Activated CD4-positive, alpha-beta T cell treated with anti-CD3 and anti-CD28 coated beads, Interleukin-10, Interleukin-2, amounts not matched to agents 100 ng/mL and 50 ng/mL, durations not matched to agents 16 hours and 8 hours (primary cell): ENCODE measurements at places on chromosomes 5 and 9.

DNA sequence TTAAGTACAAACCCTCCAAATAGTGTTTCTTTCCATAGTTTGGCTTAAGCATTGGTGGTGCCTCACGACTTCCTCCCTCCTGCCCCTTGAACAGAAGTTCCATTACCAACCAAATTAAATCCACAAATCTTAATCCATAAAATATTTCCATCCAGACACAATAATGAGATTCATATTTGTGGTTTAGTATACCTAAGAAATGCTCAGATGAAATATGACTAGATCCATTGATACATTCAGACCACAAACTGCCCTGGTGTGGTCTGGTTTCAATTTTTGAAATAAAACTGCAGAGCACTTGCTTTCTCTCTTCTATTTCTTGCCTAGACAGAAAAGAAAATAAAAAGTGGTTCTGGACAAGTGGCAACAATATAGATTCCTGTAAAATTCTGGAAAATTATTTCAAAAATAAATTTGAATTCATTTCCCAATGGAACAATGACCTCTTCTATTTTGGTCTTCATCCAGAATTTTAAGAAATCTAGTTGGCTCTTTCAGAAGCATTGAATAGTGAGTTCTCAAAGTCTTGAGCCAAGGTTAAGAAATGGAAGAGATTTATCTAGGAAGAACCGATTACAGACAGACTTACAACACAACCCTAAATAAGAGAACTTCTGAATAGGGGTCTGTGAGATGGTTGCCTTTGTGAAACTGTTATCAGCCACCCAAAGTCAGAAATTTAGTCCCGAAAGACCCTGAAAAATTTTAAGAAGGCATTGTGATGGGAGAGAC lies 14.0 kb downstream of the TNC start:
- DNase-seq = no peak

DNA sequence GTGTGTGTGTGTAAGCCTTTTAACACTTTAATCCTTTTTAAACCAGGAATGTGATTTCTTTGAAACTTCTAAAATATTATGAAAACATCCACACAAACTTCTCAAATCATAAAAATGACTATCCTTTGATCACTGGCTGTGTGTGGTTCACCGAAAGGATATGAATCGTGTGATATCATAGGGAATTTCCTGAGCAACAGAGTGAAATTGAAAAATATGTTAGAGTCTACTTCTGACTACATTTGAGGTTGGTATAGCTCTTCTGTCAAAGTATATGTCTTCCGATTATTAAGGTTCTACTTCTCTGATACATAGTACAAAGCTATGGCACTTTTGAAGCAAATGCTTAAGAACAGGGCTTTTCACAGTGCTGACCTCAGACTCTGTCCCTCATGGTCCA lies 40.3 kb downstream of the RGMB start:
- DNase-seq = peak; percentile 7

GRCh38 chr9:33135470-33135958 lies 31.6 kb downstream of the B4GALT1 start:
- DNase-seq = no peak

- no peak for DNase-seq
These were observed 85.2 kb upstream of the HTR4 start for GRCh38 chr5:148739524-148739923.

DNA sequence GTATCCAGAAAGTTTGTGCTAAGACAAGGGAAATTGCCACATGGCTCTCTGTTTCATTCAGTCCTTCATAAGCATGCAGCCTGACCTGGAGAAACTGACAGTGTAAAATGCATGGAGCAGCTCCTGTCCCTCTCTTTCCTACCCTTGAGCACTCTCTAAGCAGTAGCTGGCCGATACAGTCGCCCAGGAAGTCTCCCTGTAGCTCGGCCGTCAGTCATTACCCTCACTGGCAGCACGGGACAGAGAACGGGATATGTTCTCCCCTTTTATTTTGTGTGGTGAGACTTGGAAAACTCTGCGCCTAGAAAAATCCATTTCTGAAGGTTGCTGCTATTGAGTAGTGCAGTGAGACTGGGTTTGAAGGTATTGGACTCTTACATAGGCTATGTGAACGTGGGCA lies 56.8 kb upstream of the KCNMB1 start:
- no peak for DNase-seq

- DNase-seq = no peak
These were observed 352.5 kb upstream of the NUDT12 start for GRCh38 chr5:103915081-103915480.

DNA sequence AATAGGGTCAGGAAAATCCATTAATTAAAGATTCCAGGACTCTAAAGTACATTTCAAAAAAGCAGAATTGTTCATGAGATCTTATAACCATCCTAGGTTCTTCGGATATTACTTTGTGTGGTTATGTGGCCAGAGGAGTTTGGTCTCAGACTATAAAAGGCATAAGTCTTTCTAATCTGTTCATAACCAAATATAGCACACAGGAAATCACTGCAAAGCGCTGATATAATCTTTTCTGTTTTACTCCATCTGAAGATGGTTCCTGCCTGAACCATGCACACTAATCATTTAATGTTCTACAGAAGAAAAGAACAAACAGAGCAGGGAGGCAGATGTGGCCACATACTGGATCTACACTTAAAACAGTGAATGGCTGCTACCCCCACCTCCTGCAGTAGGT lies 182.8 kb downstream of the SEMA5A start:
- peak; percentile 23 for DNase-seq

DNA sequence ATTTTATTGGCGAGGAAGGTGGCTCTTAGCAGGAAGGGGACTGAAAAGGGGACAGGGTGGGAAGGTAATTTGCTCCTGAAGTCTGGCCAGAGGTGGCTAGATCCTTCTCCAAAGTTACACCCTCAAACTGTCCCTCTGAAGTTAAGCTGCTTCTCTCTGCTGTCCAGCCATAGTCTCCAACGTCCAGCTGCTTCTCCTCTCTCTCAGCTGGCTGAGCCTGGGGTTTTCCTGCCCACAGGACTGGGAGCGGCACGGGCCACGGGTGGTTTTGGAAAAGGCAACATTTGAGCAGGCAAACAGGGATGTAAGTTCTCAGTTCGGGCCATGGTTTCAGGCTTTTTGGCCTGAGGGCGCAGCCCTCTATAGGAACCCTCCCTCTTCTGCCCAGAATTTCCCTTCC lies 128.3 kb downstream of the YIPF5 start:
- DNase-seq = no peak

- no peak for DNase-seq
These were observed 96.1 kb downstream of the MRPL36 start for GRCh38 chr5:1703352-1704050.

DNA sequence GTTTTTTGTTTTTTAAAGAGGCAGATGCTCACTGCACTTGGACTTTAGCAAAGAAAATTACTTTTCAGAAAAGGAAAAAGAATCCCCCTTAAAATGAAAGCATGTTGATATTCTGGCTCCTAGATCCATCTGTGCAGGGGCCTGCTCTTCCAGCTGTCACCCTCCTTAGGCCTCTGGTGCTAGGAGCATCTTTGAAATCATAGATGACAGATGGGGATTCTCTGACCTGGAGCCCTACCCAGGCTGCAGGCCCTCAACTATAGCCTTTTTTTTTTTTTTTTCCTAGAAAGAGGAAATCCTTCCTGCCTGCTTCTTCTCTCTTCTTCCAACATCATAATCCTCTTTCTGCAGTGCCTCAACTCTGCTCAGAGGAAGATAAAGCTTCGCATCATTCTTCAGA lies 16.3 kb upstream of the DCP2 start:
- DNase-seq = no peak

DNA sequence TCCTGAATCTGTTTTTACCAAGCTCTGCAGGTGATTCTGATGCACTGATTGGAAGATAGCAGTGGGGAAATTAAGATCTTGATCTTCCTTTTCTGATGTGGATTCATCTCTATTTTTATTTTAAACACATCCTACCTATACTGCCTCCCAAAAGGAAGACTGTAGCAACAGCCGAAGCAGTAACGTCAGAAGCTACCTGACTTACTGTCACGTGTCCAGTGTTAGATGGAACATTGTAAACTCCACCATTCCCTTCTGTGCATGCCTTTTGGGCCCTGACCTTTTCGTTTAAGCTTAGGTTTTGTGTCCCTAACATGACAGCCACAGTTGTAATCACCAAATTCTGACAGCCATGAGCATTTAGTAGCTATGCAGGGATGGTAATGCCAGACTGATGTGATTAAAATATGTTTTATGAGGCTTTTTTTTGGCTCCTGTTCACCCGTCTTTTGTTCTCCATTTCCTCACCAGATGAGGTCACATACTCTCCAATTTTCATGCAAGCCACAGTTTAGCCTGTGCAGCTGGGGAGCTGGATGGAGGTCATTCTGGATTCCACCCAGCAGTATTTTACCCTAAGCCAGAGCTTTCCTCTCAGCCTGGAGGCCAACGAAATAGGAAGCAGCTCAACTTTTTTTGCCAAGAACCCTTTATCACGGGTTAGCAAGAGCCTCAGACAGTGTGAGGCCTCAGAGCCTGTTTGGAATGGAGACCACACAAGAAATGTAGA lies 15.6 kb upstream of the FOXD1 start:
- no peak for DNase-seq

- no peak for DNase-seq
These were observed 181.8 kb upstream of the ELL2 start for GRCh38 chr5:96143450-96143849.

DNA sequence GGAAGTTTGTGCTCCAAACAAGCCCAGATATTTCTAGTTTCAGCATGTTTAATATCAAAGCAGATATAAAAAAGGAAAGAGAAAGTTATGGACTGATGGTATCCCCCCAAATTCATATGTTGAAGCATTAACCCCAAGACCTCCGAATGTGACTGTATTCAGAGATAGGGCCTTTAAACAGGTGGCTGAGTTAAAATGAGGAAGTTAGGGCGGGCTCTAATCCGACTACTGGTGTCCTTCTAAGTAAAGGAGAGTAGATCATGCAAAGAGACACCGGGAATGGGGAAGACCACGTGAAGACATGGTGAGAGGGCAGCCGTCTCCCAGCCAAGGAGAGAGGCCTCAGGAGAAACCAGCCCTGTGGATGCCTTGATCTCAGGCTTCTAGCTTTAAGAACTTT lies 324.1 kb upstream of the KIF2A start:
- DNase-seq = no peak

GRCh38 chr5:158430166-158430797 lies 571.3 kb upstream of the CLINT1 start:
- DNase-seq = no peak

GRCh38 chr5:145260670-145261069 lies 574.5 kb downstream of the PRELID2 start:
- DNase-seq = no peak

DNA sequence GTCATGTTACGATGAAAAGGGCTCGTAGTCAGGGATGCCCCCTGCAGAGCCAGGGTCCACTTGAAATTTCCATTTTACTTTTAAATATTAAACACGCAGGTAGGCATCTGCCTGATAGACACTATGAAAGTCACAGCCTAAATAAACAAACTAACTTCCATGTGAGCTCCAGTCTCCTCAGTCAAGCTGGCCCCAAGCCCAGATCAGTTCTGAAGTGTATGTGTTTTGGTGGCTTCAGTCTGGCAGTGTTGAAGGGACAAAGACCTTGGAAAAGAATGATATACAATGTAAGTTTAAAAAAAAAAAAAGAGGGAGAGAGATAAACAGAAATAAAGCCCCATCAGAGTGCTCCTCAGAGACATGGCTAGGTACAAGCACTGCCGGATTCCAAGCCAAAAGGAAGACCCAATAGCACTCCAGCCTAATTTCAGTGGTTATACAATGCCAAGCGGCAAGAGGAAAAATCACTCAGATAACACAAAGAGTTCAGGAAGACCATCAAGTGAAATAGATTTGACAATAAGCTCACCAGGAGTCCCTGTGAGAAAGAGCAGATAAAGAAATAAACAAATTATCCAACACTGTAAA lies 181.0 kb downstream of the BNC2 start:
- no peak for DNase-seq

- DNase-seq = no peak
These were observed 446.9 kb upstream of the GRIN3A start for GRCh38 chr9:102185371-102185770.

DNA sequence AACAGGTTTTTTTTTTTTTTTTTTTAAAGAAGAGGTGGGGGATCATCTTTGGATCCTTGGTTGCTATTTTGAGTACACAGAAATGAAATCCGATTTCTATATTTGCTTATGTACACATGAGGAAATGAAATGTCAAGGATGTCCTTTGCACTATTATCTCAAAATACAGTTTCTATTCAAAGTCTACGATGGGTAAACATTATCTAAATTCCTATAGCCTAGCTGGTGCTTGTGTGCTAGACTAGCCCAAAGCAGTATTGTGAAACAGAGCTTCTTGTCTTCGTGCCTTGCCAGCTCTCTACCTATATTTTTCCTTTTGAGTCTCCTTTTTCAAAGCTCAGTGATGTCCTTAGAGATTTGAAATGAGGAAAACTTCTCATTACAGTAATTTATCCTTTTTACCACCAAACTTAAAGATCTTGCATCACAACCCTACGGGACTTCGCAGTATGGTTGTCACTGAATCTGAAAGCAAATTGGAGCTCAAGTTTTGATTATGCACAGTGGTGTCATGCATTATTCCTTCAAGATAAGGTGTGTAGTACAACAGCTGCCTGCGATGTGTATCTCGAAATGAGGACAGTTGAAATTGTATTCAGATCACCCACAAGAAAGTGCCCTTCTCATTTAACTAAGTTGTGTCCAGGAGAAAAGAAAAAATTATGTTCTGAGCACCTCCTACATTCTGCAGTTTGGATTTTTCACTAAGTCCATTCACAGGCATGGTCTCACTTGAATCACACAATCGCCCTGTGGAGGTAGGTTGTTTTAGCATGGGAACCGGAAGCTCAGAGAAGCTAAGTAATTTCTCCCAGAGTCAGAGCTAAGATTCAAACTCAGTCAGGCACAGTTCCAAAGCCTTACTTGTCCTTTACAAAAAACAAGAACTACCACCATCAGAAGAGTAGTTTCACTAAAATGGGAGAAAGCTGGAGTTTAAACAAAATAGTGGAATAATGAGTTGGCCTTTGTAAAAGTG lies 379.0 kb downstream of the GLIS3 start:
- no peak for DNase-seq

DNA sequence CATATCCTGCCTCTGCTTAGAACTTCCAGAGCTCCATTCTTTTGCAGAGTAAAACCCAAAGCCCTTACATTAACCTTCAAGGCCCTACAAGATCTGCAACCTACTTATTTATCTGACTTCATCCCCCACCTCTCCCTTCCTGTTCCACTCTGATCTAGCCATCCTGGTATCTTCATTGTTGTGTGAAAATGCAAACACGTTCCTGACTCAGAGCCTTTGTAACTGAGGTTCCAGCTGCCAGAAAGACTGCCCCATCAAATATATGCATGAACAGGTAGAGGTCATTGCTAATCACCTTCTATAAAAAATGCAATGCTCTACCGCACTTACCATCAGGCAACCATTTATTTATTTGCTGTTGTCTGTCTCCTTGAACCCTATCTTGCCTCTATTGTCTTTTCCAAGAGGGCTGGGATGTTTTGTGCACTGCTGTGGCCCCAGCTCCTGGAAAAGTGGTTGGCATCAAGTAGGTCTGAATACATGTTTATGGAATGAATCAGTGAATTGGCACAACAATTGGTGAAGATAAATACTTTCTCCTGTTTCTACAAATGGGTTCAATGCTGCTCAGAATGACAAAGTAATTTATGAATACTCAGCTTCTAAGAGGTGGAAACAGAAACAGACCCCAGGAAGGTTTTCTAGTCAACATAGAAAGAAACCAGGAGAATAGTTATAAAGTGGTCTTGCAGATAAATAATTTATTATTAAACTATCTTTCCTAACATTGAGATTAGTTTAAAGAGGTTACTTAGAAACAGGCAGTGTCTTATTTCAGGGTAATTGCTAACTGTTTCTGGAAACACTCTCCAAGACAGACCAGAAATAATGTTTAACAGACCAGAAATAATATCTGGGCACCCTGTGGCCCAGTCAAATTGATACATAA lies 230.6 kb upstream of the CD180 start:
- no peak for DNase-seq

- DNase-seq = peak; percentile 86
These were observed 4.0 kb downstream of the SNX30 start for GRCh38 chr9:112754578-112754977.
